ENCODE measurements at places on chromosomes 16 and 17.

- DNase-seq, result peak; percentile 12
Observed at GRCh38 chr17:64507413-64507782, 621 bp downstream of the CEP95 start.

DNA sequence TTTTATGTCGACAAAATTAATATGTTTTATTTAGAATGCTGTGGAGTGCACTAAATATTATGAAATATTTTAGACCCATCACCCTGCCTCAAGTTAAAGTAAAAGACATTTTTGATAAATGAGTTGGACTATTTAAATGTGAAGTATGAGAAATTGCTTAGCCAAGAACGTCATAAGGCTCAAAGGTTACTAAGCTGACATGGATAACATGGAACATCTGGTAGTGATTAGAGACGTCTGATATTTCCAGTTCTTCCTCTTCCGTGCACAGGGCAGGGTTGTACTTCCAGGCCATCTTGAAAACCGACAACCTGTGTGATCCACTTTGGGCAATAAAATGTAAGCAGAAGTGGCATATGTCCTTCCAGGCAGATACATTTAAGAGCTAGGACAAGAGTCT is 7.2 kb upstream of the CCL8 start:
- DNase-seq, result no peak

- peak; percentile 73 for DNase-seq
Observed at GRCh38 chr17:74744714-74745547, 3.5 kb upstream of the NHERF1 start.

- no peak for DNase-seq
Observed at GRCh38 chr17:47317119-47317518, 6.6 kb upstream of the EFCAB13 start.

GRCh38 chr17:58308173-58308984 is 20.2 kb downstream of the TSPOAP1 start:
- DNase-seq, result no peak

GRCh38 chr17:863880-864279 is 81.7 kb downstream of the MRM3 start:
- DNase-seq, result no peak

- DNase-seq, result no peak
Observed at GRCh38 chr17:28643983-28644786, 773 bp downstream of the BLTP2 start.

GRCh38 chr16:68369697-68370580 is 59.1 kb downstream of the PRMT7 start:
- no peak for DNase-seq

DNA sequence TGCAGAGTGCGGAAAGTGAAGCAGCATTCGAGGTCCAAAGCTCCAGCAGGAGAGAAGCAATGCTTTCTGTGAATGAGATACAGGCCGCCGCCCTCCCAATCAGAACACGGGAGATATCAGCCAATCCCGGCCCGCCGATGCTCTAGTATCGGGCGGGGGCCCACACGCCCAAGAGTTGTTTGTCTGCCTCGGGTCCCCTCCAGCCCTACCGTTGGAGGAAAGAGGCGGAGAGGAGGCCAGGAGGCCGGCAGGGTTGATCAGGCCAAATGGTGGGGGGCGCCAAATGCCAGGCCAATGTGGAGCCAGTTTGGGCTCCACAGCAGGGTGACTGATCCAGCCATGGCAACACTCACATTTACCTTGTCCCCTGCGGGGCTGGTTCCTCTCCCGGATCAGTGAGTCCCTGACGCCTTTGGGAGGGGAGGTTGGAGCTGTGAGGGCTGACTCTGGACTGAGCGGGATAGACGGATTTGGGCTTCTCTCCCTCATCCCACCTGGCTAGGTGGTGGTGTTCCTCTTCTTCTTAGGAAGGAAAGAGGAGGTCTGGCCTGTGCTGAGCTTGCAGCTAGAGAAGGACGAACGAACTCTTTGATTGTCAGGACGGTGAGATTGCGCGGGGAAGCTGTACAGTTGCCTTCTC is 10.4 kb upstream of the CUEDC1 start:
- no peak for DNase-seq

GRCh38 chr17:29016345-29017210 is 10.7 kb upstream of the SEZ6 start:
- DNase-seq, result no peak

DNA sequence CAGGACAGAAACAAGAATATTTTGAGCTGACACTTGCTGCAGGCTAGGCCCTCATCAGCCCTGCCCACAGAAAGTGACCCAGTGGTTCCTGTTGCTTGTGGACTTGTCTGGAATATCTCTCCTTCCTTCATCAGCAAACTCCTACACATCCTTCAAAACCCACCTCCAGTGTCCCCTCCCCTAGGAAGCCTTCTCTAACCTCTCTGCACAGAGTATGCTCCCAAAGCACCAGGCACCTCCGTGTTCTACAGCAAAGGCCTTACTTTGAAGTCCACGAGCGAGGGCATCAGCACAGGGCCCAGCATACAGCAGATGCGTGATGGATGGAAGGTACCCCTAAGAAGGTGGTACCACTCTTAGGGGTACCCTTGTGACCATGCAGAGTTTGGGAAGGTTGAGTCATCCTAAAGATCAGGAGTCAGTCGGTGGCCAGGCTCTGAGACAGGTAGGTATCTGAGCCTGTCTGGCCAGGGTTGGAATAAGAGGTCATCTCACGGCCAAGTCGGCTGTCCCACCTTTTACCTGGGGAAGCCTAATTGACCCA is 2.0 kb downstream of the CCDC102A start:
- DNase-seq, result no peak

DNA sequence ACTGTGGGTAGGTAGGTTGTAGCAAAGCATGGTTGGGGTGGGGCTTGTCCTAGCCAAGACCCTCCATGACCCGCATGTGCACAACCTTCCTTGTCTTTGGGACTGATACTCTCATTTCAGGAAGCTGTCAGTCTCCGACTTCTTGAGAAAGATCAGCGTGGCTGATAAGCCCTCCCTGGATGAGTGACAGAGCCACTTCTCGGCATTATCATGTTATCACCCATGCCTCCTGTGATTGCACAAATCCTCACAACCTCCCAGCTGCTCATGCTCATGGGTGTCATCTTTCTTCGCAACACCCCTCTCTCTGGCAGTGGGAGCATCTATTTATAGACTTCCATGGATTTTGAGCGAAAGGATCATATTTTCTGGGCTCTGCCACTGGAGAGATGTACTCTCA is 314.2 kb downstream of the FOXL1 start:
- DNase-seq, result no peak

DNA sequence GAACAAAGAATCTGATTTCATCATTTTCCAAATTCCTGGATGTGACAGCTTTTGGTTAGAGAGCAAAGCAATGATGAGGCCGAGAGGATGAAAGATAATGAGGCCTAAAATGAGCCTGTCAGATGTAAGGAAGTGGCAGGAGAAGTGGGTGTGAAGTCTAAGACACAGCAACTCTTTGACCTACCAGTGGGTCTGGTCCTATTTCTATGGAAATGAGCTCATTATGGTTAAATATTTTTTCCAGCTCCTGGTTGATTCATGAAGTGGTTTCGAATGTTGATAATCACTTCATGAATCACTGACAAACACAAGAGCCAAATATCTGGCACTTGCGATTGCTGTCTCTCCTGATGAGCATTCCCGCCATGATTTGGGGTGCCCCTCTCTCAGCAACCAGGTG is 273.3 kb upstream of the CDH5 start:
- DNase-seq, result no peak
